ENCODE measurements at places on chromosomes 4 and X. TPM values are rescaled to one million over a fixed set of nuclear protein-coding genes. Genes with fewer than 3 reads are reported as not detected.

PRR27 gene
- not detected for total RNA-seq

C1QTNF7 gene
- total RNA-seq, result not detected

CTSO gene
- total RNA-seq, result 4.8 TPM

NUDT9 gene
- total RNA-seq, result 10.9 TPM

SSX2 gene
- not detected for total RNA-seq

HSFX2 gene
- total RNA-seq, result 0.40 TPM

TLR1 gene
- total RNA-seq, result 5.0 TPM

PCSK1N gene
- 0.20 TPM for total RNA-seq

PWWP3B gene
- total RNA-seq, result under 0.01 TPM

MAGEC2 gene
- total RNA-seq, result not detected

REST gene
- 22.7 TPM for total RNA-seq

HPGDS gene
- total RNA-seq, result not detected

PDZD4 gene
- total RNA-seq, result 0.60 TPM

SSX4 gene
- total RNA-seq, result not detected

EDA gene
- total RNA-seq, result 0.65 TPM

NXF2 gene
- total RNA-seq, result not detected

NAP1L2 gene
- 2.0 TPM for total RNA-seq

AREG gene
- total RNA-seq, result 0.22 TPM

TLL1 gene
- 37.7 TPM for total RNA-seq

LONRF3 gene
- 15.7 TPM for total RNA-seq

SERTM2 gene
- not detected for total RNA-seq

USP26 gene
- not detected for total RNA-seq

TLR2 gene
- 0.44 TPM for total RNA-seq

GAGE2A gene
- not detected for total RNA-seq

UGT8 gene
- total RNA-seq, result not detected

UNC5C gene
- under 0.01 TPM for total RNA-seq

CYP4V2 gene
- total RNA-seq, result 1.7 TPM

SUPT20HL1 gene
- not detected for total RNA-seq

Measured in lung microvascular endothelial cell (primary cell).